ENCODE measurements at places on chromosomes 2 and 18.

- no peak for DNase-seq
Observed at GRCh38 chr2:273333-273732, 8.6 kb downstream of the ACP1 start.

DNA sequence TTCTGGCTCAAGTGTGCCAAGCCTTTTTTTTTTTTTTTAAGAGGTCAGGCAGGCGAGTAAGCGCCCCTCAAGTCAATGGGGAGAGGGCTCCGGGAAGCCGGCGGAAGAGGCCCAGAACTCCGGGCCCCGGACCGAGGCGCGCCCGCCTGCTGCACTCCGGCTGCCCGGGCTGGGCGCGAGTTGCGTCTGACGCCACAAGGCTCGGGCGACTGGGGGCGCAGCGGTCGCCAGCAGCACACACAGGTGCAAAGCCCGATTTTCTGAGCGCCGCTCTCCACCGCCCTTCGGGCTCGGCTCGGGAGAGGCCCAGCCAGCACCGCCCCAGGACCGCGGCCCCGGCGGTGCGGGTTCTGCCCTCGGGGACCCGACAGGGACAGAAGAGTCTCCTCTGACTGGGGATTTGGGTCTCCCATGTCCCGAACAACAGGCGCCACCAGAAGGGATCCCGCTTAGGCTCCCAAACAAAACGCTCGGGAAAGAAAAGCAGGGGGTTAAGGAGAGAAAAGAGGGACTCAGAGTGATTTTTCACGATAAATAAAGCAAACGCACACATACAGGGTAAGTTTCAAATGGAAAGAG lies 787 bp downstream of the ERBB4 start:
- peak; percentile 69 for DNase-seq

DNA sequence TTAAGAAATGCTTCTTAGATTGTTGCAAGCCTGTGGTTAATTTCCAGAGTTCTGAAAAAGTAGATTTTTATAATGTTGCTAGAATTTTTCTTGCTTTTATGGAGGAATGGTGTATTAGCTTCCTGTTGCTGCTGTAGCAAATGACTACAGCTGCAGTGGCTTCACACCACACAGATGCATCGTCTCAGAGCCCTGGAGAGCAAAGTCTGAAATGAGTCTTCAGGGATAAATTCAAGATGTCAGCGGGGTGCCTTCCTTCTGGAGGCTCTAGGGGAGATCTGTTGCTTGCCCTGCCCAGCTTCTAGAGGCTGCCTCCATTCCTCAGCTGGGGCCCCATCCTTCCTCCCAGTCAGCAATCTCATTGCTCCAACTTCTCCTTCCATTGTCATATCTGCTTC lies 187.8 kb downstream of the ZNF516 start:
- no peak for DNase-seq

DNA sequence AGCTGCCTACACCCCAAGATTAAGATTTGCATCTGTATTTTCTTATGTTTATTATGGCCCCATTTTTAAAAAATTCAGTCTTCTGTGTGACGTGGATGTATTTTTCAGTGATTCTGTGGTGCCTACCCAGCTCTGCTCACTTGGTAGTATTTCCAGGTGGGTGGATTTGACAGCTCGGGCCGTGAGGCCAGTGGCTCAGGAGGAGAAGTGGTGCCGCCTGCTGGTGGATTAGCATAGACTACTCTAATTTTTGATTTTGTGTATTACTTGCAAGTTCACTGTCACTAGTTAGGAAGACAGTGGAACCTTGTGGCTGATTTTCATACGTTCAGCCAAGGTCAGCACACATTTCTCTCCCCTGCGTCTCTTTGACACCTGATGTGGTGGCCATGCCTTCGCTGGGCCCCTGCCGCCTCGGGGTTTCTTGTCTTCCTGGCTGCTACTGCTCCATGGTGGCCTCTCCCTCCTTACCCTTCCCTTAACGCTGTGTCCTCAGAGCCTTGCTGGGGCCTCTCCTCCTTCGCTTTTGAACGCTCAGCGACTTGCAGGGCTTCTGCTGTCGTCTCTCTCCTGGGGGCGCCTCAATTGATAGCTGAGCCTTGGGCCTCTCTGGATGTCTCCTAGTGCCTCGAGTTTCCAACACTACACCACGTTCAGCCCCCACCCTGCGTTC lies 89.4 kb downstream of the DGKD start:
- DNase-seq: peak; percentile 80

GRCh38 chr2:37625796-37626571 lies 45.5 kb downstream of the CDC42EP3 start:
- no peak for DNase-seq

- DNase-seq: no peak
Observed at GRCh38 chr2:64562148-64562784, 38.1 kb downstream of the AFTPH start.

DNA sequence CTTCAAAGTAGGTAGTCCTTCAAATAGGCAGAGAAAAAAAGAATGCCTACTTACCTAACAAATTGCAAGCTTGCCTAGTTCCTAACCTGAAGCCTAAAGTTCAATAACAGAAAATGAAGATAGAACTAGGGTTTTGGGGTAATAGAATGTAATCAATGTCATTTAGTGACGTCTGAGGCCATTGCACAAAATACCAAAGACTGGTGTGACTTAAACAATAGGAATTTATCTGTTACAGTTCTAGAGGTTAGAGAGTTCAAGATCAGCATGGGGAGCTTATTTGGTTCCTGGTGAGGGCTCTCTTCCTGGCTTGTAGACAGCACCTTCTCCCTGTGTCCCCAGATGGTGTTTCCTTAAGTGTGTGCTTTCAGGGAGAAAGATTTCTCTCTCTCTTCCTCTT lies 4.7 kb upstream of the NPC1 start:
- no peak for DNase-seq

DNA sequence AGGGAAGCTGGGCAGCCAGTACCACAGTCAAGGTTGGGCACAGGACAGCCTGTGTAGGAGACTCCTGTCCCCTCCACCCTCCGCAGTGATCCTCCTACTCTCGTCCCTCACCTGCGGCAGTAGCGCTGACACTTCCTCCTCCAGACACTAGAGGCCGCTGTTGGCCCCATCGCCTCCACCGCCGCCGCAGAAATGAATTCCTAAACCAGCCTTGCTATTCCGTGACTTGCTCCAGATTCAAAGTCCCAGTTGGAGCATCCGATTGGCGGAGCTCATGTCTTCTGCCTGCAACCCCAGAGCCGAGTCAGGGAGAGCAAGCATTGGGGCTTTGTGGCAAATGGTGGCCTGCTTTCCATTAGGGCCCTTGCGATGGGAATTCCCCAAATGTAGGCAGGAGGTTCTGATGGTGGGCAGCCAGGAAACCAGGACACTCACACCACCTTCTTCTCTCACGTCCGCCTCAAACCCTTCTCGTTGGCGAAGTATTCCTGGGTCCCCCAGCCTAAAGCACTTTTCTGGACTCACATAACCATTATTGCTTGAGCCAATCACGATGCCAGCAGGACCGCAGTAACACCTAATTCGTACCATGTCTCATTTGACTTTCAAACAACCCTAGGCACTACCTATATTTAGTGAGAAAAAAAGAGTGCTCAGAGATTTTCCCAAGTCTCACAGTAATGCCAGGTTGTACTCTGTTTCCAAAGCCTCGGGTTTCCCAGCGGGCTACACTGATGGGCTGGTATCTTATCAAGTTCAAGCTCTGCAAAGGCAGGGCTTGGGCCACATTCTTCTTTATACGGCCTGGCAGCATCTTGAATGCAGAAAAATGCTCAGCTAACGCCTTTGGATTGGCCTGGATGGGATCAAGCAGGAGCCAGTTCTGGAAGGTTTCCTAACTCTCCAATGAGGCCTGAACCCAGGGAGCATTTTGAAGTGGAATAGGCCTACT lies 1.2 kb upstream of the DNAJB2 start:
- peak; percentile 82 for DNase-seq

- no peak for DNase-seq
Observed at GRCh38 chr18:44579028-44579702, 101.5 kb upstream of the SETBP1 start.

DNA sequence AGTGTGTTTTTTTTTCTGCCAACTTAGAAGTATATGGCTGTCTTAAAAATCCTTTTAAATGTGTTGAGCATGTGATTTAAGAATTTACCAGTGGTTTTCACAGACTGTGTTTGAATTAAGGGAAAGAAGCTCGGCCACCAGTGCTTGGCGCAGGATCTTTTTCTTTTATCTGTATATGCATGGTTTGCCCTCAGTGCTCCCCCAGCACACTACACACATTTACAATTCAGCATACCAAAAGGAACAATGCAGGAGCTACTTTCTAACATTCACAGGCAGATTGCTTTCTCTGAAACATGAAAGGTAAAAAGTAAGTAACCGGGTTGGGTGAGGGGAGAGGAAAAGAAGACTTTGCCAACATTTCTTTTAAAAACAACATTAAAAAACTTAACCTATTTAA lies 3.9 kb downstream of the SALL3 start:
- DNase-seq: no peak

DNA sequence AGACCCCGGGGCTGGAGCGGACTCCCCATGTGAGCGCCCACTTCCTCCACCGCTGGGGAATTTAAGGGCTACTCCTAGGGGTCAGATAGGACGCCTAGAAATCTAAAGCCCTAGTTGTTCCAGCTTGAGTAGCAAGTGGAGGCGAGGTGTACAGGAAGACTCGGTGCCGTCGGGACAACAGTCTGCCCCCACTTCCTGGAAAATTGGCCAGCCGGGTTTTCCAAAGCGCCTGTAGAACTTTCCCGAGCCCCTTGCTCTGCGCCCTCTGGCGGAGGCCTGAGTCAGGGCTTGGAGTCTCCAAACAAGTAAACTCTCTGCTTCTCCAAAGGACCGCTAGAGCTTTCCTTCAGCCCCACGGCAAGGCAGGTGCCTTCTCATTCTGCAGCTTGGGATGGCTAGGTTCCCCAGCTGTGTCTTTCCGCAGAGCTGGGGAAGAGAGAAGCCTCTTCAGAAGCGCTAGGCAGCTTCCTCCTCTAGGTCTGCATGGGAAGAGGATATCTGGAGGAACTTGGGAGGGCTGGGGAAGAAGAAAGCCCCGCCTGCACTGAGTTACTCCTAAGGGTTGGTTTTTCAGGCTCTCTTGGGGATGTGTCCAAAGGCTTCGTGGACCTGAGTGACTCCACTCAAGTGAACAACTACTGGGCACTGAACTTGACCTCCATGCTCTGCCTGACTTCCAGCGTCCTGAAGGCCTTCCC lies 681 bp downstream of the SPR start:
- DNase-seq: peak; percentile 93

GRCh38 chr2:175709248-175709647 lies 292.8 kb downstream of the LNPK start:
- no peak for DNase-seq

DNA sequence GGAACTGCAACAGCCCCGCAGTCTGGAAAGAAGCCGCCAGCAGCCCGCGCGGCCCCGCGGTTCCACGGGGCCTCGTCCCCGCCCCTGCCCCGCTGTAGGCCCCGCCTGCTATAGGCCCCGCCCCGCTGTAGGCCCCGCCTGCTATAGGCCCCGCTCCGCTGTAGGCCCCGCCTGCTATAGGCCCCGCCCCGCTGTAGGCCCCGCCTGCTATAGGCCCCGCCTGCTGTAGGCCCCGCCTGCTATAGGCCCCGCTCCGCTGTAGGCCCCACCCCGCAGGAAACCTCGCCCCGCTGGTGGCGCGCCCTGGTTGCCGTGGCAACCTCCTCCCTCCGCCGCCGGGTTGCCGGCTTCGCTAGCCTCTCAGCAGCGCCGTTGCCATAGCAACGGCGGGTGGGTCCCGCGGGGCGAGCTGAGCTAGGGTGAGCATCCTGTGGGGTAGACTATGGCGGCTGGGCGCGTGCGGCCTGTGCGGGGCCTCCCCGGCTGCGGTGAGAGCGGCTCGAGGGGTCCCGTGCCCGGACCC lies 12.2 kb upstream of the KIF1A start:
- DNase-seq: peak; percentile 92

GRCh38 chr2:239114119-239114581 lies 266.3 kb downstream of the TWIST2 start:
- no peak for DNase-seq

DNA sequence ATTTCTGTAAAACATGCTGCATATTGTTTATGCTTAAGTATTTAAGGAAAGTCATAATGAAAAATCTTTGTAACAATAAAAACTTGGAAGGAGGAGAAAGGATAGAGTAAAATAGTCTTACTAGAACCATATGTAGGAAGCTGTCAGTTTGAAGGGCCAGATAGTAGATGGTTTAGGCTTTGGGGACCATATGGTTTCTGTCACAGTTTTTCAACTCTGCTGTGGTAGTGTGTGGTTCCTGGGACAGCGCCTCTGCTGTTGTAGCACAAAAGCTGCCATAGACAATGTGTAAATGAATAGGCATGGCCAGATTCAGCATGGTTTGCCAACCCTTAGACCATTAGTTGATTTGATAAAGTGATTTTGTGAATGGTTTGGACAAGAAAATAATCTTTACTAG lies 75.5 kb downstream of the SLC39A10 start:
- DNase-seq: no peak

GRCh38 chr2:120482334-120482733 lies 136.4 kb downstream of the INHBB start:
- DNase-seq: no peak

DNA sequence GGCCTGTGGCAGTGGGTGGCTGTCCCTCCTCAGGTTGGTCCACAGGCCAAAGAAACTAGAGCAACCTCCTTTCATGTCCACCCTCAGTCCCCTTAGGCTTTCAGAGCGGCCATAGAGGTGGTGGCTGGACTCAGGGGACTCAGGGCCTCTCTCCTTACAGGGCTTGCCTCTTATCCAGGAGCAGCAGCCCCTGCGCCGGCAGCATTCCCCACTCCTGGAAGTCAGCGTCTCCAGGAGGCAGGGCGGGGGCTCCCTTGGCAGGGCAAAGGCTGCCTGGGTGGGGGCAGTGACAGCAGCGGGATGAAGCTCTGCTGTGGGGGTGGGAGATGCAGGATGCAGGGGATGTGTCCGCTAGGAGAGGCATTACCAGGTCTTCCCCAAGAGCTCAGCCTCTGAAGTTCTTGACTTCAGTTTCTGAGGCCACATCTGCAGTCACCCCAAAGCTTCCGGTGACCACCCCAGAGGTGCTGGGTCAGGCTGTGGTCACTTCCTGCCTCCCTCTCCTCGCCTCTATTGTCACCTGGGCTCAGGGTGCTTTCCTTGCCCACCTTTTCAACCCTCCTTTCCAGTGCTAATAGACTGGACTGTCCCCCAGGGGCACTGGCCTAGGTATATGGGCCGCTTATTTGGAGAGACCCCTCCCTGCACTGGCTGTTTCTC lies 8.6 kb upstream of the GPR55 start:
- no peak for DNase-seq

- peak; percentile 41 for DNase-seq
Observed at GRCh38 chr2:174485788-174486562, 854 bp downstream of the GPR155 start.

DNA sequence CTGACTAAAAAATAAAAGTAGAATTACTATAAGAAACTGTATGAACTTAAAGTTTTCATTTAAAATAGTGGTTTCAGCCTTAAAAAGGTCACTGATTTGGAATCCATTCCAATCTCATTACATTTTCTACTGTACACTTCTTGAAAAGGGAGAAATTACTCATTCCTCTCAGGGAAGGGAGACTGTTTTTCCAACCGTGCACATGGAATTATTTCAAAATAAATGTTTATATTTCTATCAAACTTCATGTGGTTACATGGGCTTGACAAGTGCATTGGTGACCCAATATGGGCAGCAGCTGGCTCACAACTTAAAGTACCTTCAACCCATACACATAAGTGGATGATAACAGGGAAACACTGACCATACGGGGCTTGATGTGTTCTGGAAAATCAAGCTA lies 324.5 kb upstream of the THUMPD2 start:
- DNase-seq: no peak

GRCh38 chr2:8677646-8678592 lies 3.9 kb upstream of the ID2 start:
- peak; percentile 67 for DNase-seq

GRCh38 chr2:117613101-117613500 lies 201.4 kb upstream of the DDX18 start:
- DNase-seq: no peak

All from left ventricle myocardium superior (tissue), 1 donor.